ENCODE measurements at places on chromosomes 16 and 17.

GRCh38 chr17:68291836-68292688, 767 bp downstream of the ARSG start:
- peak; percentile 61 for DNase-seq

DNA sequence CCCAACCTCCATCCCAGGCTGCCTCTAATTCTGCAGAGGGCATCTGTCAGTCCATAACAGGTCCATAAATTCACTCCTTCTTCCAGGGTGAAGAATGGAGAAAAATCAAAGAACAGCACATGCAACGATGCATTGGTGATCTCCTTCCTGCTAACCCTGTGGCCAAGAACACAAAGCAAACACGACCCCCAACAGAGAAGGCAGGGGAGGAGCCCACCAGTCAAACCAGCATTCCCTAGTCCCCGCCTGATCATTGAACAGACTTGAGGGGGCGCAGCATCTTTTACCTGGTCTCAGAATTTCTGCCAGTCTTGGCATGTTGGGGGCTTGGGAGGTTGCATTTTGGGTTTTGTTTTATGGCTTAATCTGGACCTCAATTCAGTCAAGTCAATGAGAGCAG, 476.0 kb downstream of the SLC39A11 start:
- no peak for DNase-seq

GRCh38 chr17:77325577-77326075, 184.9 kb downstream of the SEC14L1 start:
- no peak for DNase-seq

GRCh38 chr16:25012525-25012991, 2.6 kb downstream of the ARHGAP17 start:
- no peak for DNase-seq

DNA sequence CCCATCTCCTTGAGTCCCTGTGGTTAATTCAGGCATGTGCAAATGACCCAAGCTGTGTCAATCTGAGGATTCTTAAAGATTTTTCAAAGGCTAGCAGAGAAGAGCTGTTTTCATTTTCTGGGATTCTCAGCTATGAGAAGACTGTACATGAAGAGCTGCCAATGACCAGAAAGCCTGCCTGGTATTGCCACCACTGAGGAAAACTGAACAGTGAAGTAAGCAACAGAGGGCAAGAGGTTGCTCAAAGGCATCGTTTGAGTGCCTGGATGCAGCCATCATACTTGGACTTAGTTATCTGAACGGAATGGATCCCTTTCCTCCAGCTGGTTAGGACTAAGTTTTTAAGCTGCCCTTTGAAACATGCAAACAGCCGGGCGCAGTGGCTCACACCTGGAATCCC, 38.4 kb downstream of the FAM20A start:
- no peak for DNase-seq

GRCh38 chr16:84396537-84397008, 28.2 kb downstream of the ATP2C2 start:
- DNase-seq, result no peak

DNA sequence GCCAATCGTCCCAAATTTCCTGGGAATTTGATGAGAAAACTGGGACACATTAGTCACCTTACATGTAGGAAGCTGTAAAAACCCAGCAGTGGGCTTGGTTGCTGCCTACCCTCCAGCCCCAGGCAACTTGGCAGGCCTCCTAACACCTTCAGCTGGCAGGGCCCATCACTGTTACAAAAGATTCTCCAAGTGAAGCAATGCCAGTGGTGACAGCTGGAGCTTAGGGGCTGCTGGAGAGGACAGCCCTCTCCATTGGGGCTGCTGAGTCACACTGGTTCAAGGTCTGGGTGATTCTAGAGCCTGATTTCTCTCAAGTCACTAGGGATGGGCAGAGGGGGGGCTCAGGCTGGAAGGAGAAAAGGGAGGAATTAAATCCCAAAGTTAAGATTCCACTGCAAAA, 180.6 kb downstream of the COPRS start:
- DNase-seq, result no peak

DNA sequence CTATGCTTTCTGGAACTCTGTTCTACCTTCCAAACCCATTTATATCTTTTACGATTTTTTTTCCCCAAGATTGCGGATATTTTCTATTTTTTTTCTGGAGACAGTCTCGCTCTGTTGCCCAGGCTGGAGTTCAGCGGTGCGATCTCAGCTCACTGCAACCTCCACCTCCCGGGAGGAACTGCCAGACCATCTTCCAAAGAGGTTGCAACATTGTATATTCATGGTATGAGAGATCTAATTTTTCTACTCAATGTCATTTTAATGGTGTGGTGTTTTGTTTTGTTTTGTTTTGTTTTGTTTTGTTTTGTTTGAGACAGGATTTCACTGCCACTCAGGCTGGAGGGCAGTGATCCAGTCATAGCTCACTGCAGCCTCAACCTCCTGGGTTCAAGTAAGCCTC, 8.5 kb upstream of the BMERB1 start:
- DNase-seq, result no peak

DNA sequence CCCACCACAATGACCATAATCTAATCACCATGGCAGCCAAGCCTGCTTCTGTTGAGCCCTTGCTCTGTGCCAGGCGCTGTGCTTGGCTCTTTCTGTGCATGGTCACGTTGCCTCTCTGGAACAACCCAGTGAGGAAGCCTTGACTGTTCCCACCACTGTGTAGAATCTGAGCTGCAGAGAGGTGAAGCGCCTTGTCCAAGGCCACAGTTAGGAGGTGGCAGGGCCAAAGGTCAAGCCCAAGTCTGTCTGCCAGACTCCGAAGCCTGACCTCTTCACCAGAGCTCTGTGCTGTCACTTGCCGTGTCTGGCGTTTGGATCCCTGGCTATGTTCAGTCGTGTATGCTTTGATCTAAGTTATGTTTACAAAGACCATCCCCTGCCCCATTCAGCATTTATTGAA, 10.5 kb downstream of the CLEC16A start:
- no peak for DNase-seq

- DNase-seq, result no peak
Measured at GRCh38 chr16:15879255-15879811, 9.1 kb downstream of the CEP20 start.

DNA sequence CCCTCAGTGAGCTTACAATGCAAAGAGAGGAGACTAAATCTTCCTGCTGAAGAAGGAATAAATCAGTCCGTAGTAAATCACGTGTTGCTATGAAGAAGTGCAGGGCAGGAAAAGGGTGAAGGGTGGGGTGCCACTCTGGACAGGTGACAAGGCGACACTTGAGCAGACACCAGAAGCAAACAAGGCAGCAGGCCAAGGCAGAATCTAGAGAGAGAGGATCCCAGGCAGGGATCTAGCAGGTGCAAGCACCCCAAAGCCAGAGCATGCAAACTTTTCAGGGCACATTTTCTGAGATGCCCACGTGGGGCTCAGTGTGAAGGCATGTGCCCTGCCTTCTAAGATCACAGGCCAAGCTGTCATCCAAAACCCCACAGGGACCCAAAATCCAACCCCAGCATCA, 193.3 kb downstream of the ZNF423 start:
- no peak for DNase-seq

- DNase-seq, result no peak
Measured at GRCh38 chr16:22754577-22754976, 59.4 kb upstream of the HS3ST2 start.

GRCh38 chr16:65181071-65181561, 59.3 kb upstream of the CDH11 start:
- DNase-seq, result no peak

- no peak for DNase-seq
Measured at GRCh38 chr17:81680150-81680549, 3.4 kb downstream of the ARL16 start.

GRCh38 chr16:48081656-48082055, 74.1 kb downstream of the ABCC12 start:
- no peak for DNase-seq

- no peak for DNase-seq
Measured at GRCh38 chr17:43019418-43019817, 2.8 kb downstream of the VAT1 start.

GRCh38 chr17:2060681-2061440, 6.0 kb downstream of the HIC1 start:
- no peak for DNase-seq

GRCh38 chr17:28518132-28518531, 12.0 kb downstream of the FOXN1 start:
- DNase-seq, result no peak

- DNase-seq, result no peak
Measured at GRCh38 chr16:80966617-80967016, 40.1 kb downstream of the CMC2 start.

- no peak for DNase-seq
Measured at GRCh38 chr17:47220531-47220999, 11.4 kb downstream of the MYL4 start.

GRCh38 chr17:34549966-34550365, 29.4 kb upstream of the TMEM132E start:
- no peak for DNase-seq

- DNase-seq, result no peak
Measured at GRCh38 chr17:50640686-50641351, 6.1 kb downstream of the ABCC3 start.

DNA sequence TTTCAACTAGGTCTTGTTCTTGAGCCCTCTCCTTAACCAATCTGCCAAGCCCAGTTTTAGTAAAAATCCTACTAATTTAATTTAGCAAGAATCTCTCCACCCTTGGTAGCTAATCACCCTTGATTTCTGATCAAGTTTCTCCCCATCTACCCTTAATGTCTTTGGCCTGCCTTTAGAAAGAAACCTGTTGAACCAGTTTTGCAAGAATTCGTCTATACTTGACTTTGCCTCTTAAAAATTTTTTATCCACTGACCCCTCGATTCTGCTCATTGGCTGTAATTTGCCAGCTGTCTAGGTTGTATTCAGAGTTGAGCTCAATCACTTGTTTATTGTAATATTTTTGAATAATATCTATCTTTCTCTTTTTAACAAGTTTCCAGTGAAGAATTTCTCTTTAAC, 1138.5 kb downstream of the CDH11 start:
- DNase-seq, result no peak

- DNase-seq, result no peak
Measured at GRCh38 chr17:77426676-77427386, 286.1 kb downstream of the SEC14L1 start.

DNA sequence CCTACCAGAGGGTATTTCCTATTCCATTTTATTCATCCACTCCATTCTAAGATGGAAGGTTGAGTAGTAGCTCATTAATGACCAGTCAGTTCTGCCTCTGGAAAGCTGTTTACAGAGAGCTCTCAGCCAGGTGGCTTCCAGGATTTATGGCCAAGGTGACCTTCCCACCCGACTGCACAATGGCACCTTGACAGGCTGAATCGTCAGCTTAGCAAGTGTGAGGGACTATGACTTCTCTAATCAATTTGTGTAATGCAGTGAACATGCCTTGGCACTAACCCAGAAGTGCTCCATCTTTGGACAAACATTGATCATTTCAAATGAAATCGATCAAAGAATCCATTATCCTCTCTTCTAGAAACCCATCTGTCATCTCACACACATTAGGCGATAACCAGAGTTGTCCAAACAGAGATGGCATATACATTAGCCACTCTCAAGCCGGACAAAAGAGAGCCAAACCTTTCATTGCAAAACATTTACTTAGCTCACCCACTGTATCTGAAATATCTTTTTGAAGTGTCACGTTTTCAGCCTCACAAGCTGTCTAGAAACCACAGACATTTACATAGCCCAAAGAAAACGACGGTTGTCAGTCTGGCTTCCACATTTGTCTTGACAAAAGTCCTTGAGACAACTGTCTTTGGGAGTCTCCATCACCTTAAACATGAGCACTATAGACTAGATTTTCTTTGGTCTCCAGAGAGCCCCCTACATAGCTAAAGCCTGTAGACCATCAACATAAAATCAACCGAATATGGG, 35.6 kb downstream of the CLEC3A start:
- DNase-seq, result no peak

DNA sequence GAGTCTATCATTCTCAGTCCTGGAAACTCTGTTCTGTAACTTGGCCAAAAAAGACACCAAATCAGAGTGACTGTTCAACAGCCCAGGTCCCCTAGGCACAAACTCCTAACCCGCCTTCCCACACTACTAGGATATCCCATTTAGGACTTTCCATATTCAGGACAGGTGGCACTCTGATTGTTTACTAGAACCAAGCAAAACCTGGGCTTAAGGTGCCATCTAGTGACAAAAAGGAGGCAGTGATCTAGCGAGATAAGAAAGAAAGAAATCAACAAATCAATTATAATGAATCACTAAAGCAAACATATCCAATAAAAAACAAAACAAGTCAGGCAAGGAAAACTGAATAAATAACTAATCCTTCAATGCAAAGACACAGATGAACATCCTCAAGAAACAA, 203.9 kb downstream of the CEP112 start:
- DNase-seq, result peak; percentile 41

DNA sequence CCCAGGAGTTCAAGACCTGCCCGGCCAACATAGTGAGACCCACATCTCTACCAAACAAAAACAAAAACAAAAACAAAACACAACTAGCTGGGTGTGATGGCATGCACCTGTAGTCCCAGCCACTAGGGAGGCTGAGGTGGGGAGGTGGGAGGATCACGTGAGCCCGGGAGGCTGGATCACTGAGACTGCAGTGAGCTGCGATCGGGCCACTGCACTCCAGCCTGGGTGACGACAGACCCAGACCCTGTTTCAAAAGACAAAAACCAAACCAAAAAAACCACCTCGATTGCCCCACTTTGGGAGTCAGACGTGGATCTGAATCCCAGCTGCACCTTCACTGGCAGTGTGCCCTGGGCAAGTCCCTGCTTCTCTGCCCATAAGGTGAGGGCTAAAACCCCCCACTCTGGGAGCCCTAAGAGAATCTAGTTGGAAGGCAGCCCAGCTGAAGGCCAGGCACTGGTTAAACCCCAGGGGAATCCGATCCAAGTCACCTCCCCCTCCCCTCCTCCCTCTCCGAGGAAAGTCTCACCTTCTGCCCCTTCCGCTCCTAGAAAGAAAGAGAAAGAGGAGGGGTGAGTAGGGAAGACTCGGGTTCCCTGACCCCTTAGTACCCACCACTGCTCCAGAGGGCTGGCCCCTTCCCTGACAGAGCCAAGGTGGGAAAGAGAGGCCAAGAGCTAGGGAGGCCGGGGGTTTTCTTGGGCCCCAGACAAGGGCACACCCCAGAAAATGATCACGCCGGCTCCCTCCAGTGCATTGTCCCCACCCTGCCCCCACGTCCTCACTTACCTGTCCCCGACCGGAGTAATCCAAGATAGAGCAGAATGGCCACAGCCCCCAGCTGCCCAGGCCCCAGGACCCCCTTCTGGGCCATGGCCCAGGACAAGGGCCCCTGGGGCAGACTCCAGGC, 647 bp downstream of the PRSS8 start:
- DNase-seq, result peak; percentile 39

DNA sequence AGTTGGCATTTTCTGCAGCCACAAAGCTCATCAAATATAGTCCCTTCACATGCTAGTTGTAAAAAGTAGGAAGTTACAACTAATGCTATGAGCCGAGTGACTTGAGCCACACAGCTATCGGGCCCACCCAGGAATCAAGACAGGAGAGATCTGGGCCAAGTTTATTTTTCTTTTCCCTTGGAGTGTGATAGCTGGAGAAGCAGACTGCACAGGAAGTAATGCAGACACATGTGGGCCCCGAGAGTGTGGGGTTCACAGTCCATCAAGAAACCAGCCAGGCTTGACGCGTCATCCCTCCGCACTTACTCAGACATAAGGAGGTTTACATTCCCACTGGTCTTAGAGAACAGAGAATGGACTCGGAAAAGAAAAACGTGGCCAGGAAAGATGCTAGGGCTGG, 403.1 kb upstream of the CDH11 start:
- DNase-seq, result no peak

Data from SK-N-DZ (cell line).